Left cardiac atrium (tissue), 4 donors: ENCODE measurements at places on chromosomes 16 and 17. TPM values are rescaled to one million over a fixed set of nuclear protein-coding genes. Genes with fewer than 3 reads are reported as not detected.

GRCh38 chr17:36152639-36153120 is 23.8 kb downstream of the TBC1D3B start:
- no peak for DNase-seq

- no peak for DNase-seq
Measured at GRCh38 chr16:14240964-14241363, 169.8 kb downstream of the MRTFB start.

DNA sequence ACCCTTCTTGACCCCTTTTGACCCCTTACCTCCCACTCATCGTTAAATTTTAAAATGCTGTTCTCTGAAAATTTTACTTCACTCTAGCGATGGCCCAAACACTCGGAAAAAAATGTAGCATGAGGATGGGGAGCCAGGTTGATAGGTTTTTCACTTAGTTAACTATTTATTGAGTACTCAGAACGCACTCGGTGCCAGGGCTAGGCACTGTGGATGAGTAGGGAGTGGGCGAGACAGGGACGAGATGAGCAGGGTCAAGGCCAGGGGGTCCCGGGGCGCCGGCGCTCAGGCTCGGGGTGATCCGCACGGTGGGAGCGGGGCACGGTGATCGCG is 392 bp downstream of the ZSCAN32 start:
- no peak for DNase-seq

DNA sequence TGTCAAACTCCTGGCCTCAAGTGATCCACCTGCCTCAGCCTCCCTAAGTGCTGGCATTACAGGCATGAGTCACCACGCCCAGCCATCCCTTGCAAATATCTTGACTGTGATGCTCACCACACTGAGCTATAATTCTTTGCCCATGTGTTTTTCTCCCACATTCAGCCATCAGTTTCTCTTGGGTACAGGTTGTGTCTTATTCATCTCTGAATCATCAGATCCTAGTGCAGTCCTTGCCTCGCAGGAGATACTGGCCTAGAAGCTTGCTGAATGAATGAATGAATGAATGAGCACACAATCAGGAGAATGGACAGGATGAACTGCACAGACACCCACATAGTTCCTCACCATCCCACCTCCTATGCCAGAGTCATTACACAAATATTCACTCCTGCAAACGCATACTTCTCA is 24.4 kb upstream of the ETV4 start:
- DNase-seq: no peak

Gene CCL7
- total RNA-seq: not detected

DNA sequence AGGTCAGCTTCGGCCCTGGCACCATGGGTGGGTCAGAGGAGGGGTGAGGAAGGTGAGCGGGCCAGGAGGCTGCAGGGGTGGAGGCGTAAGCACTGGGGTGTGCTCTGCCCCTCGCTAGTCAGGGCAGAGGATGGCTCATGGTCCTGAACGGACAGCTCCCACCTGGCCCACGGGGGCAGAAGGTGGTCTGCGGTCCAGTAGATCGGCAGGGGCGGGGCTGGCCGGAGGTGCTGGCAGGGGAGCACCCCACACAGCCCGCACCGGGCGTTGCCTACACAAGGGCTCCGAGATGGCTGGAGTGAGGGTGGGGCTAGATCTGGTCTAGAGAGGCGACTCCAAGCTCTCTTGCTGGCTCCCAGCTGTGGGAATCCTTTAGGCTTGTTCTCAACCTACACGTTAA is 8.2 kb downstream of the NPTX1 start:
- no peak for DNase-seq
